ENCODE measurements at places on chromosomes 2 and 18. TPM values are rescaled to one million over a fixed set of nuclear protein-coding genes. Genes with fewer than 3 reads are reported as not detected.

- no peak for DNase-seq
These were observed 92.4 kb downstream of the GBX2 start for GRCh38 chr2:236075802-236076201.

DNA sequence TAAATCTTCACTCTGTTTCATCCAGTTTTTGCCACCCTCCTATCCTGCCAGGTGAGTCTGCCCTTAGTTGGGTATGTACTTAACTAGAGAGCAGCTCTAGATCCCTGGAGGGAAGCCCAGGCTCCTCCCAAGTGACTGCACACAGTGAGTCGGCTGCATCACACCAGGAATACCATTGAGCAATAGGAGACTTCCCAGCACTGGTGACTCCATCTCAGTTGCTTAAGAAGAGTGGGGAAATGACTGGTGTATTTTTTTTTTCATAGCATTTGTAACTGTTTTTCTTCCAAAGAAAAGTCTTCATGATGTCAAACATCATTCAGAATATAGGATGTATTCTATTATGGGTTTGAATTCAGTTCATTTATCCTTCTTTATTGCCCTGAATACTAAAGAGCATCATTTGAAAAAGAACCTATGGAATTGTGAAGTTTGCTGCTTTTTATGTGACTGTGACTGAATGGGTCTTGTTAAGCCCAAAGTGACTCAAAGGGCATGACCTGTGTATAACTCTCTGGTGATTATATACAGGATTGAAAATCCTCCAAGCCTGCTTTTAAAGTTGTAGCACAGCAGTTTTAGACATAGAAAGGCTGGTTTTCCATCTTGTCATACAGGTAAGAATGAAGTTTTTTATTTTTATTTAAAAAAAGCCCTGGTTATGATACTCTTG is 84.3 kb downstream of the MAP3K20 start:
- peak; percentile 88 for DNase-seq

DNA sequence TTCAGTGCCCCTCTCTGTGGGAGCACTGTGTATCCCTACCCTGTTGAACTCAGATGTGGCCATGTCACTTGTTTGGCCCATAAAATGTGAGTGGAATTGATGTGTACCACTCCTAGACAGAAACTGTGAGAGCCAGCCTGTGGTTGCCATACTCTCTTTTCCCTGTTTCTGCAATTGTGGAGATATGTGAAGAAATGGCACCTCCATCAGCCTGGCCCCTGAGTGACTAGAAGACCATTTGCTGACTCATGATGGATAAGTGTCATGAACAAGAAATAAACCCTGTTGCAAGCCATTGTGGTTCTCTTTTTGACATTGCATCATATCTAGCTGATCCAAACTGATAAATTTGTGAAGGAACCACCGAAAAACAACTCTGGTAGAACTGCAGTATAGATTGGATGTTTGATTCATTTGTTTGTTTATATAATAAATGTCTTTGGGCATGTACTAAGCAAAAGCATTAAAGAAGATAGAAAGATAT is 214.5 kb upstream of the FBXO11 start:
- no peak for DNase-seq

GRCh38 chr2:241565411-241565810 is 6.9 kb downstream of the BOK start:
- no peak for DNase-seq

- no peak for DNase-seq
These were observed 94.6 kb downstream of the APOB start for GRCh38 chr2:20949256-20949655.

DNA sequence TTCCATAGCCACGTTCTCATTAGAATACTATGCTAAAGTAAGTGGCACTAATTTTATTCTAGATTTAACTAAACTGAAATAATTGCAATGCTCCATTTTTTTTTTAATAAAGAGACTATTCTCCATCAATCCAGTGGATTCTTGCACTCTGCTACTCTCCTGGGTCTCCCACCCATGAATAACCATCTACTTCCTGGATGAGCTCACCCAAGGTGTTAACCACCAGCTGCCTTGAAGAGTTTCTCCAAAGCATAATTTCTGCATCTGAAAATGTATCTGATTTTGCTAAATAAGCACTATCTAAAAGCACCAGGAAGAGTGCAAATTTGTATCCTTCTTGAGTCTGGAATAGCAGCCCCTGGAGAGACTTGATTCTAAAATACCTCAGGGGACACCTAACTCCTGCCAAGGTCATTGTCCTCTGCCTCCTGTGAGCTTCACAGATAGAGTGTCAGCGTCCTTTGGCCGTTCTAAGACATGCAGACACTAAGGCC is 41.6 kb upstream of the SH3BP4 start:
- peak; percentile 15 for DNase-seq

DNA sequence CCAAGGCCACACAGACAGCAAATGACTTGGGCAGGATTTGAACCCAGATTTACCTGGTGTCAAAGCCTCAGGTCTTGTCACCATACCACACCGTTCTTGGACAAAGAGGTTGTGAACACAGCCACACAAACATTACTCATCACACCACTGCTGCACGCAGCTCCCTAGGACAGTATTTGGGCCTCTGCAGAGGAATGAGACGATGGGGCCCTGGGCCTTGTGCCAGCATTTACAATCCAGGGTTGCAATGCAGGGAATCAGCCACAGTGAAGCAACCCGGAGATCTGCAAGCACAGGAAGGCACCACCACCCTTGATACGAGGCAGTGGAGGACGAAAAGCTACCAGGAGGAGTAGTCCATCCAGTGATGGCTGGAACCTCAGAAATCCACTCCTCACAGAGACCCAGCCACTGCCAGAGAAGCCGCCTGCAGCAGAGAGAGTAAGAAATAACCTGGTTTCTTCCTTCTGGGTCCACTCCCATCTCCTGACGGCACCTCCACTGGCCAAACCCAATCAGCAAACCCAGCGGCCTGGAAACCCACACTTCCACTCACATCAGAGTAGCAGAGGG is 3.7 kb upstream of the MTCL1 start:
- DNase-seq = peak; percentile 57

DNA sequence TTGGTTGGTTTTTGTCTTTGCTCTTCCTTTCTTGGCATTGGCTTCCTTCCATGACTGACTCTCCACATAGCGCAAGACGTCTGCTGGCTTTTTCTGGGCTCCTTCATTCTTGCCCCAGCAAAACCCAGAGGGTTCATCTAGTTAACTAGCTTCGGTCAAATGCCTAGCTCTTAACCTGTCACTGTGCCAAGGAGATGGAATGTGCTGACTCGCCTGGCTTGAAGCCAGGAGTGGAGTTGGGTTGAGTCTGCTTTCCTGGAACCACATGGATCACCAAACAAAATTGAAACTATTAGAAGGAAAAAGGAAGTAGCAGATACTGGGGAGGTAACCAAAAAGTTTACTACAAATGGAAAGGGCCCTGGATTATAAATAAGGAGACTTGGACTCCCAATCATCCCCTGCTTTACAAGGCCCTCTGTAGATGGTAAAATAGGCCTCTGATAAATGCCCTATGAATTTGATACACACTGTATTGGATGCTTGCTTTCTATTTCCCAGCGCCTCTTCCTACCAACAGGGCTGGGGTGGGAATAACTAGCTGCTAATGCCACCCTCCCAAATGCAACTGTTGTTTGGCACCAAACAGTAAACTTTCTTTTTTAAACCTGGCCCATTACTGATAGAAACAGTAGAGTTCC is 11.3 kb downstream of the MALT1 start:
- DNase-seq = peak; percentile 67

- no peak for DNase-seq
These were observed 127.9 kb downstream of the SH3RF3 start for GRCh38 chr2:109256921-109257320.

GRCh38 chr2:74741629-74742028 is 87.6 kb downstream of the SEMA4F start:
- DNase-seq = no peak

- DNase-seq = no peak
These were observed 14.4 kb downstream of the MTERF4 start for GRCh38 chr2:241087420-241088268.

DNA sequence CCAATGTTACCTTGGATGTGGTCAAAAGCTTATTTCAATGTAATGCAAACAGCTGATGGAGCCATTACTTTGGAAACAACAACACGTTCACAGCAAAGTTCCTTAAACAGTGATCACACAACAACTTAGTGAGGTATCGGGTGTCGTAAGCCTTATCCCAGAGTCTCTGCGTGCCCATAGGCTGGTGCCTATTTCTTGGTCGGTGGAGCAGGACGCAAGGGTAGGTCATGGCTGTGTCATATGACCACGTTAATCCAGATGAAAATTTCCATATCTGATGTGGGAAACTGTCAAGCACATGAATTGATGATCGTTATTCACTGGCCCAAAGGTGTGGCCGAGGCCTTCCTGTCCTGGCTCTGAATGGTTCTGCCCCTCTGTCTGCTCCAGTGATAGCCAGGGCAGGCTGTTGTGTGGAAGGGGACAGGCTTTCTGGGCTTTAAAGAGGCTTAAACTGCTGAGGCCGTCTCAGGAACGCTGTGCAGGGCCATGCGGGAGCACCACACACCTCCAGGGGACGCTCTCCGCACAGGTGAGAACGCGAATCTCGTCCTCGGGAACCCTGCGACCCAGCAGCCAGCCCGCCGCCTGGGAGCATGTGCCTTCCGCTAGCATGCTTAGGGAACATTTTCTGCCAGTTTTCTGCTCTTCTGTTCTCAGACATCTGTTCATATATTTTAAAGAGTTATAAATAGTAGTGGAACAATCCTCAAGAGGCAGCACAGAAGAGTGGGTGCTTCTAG is 90.6 kb downstream of the KCTD1 start:
- DNase-seq = no peak

- DNase-seq = no peak
These were observed 565.3 kb upstream of the CRIM1 start for GRCh38 chr2:35790292-35790691.

GRCh38 chr2:70641263-70641784 is 87.7 kb upstream of the TGFA start:
- peak; percentile 69 for DNase-seq

GRCh38 chr2:219679571-219679970 is 52.1 kb downstream of the SLC4A3 start:
- no peak for DNase-seq

DNA sequence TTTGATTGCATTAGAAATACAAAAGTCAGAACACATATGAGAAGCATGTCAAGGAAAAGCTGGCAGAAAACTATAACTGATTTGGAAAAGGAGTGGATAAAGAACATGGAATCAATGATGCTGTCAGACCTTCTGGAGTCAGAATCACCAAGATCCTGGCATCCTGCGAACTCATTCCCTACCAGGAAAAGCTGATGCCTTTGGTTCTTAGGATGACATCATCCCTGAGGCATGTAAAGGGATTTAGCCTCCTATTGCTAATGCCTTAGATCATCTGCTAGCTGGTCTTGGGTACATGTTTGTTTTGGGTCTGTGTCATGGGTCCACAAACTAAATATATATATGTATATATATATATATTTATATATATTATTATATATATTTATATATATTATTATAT is 680.7 kb downstream of the EPHA4 start:
- DNase-seq = peak; percentile 76

- no peak for DNase-seq
These were observed 40.9 kb upstream of the MBP start for GRCh38 chr18:77173275-77174030.

GRCh38 chr2:38634684-38635083 is 31.2 kb upstream of the GALM start:
- DNase-seq = no peak

GRCh38 chr2:103896182-103896581 is 957.7 kb upstream of the POU3F3 start:
- no peak for DNase-seq

GRCh38 chr18:13629841-13630715 is 96.3 kb downstream of the FAM210A start:
- DNase-seq = peak; percentile 62

Gene BOD1L2
- not detected for total RNA-seq

Gene CYP26B1
- total RNA-seq = 1.9 TPM

Gene KANSL1L
- total RNA-seq = 19.8 TPM

Gene MYO1B
- total RNA-seq = 98.0 TPM

Gene QPCT
- total RNA-seq = 42.6 TPM
